Thoracic aorta (tissue), 2 donors: ENCODE measurements at places on chromosomes 12 and 14.

DNA sequence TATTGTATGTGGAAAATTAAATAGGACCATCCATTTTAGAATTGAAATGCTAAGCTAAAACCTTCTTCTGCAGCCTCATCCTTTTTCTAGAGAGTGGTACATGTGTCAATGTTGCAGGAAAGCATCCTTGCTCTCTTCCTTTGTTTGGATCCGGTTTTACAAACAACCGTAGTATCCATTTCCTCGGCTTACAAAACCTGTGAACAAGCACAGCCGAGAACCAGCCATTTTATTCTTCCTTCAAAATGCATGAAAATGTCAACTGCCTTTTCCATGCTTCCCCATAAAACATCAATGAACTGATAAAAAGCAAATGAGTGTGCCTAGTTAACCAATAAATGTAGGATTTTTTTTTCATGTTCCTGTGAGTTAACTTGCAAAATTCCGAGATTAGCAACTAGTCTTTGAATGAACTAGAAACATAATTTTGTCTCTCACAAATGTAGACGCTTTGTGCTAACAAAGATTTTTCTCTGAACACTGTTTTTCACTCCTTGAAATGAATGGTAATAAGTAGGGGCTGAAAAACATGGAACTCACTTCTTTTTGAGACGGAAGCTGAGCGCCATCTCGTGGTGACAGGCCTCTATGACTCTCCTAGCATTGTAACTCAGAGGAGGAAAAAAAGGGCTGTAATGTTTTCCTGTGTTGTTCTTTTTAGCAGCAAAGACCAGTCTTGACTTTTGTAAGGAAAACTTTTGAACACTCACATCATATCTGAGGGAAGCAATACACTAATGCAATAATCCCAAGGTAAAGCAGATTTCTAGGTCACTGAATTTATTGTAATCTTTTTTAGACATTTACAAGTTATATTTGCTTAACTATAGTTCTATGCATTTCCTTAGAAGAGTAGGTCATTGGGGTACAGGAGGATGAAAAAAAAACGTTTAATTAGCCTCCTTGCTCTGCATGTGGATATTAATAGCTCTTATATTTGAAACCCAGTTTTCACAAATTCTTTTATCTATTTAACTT is 157.4 kb upstream of the FOXG1 start:
- DNase-seq, result no peak
- no peaks in the 10 kb centered on the region for H3K36me3 ChIP-seq
- no peaks in the 10 kb centered on the region for H3K4me1 ChIP-seq
- H3K27me3 ChIP-seq, result no peaks in the 10 kb centered on the region
- no peak overlapping the region for H3K4me3 ChIP-seq

DNA sequence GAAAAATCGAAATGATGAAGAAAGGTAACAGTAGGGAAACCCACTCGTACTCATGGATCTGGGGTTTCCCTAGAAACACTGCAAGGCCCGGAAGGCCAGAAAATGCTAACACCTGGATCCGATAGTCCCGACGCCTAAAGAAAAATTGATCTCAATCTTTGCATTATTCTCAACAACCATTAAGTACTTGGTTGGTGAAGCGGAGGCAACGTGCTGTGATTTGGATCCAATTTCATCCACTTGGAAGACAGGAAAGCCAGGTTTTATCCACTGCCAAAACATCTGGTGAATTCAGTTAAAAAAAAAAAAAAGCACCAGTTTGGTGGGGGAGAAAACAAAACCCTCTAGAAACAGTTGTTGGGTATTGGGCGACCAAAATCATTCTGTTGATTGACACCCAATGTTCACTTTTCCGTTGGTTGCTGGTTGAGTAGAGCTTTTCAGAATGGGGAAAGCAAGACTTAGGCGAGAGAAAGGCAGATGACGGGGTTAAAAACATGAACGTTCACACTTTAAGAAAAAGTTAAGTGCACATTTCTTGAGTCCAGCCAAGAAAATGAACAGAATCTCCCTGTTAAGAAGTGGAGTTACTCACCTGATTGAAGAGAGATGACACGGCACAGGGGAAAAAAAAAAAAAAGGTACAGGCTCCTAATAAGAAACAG is 41.9 kb upstream of the MED13L start:
- H3K4me3 ChIP-seq, result peak overlapping the region; percentile 58
- peaks cover 23% of the 10 kb centered on the region for H3K4me1 ChIP-seq
- DNase-seq, result no peak
- no peaks in the 10 kb centered on the region for H3K36me3 ChIP-seq
- H3K27me3 ChIP-seq, result no peaks in the 10 kb centered on the region
- H3K27ac ChIP-seq, result peak overlapping the region; percentile 95

DNA sequence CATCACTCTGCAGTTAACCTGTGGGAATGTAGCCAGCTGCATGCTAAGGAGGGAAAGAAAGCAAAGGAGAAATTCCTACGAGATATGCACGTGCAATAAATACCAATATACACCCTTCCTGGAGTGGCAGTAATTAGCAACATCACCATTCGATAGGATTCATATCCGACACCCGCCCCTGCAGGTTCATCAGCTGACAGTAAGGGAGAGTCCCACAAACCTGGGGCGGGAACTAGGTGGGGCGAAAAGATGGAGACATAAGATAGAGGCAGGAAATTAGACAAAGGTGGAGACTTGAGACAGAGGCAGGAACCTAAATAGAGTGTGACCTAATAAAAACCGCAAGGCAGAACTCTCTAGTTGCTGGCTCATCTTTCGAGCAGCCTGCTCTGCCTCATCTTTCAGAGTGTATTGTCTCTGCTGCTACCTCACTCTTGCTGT is 51.6 kb downstream of the PLEKHG3 start:
- H3K27ac ChIP-seq, result no peak overlapping the region
- no peaks in the 10 kb centered on the region for H3K36me3 ChIP-seq
- peaks cover 41% of the 10 kb centered on the region for H3K4me1 ChIP-seq
- no peak for DNase-seq
- H3K27me3 ChIP-seq, result no peaks in the 10 kb centered on the region

- no peak overlapping the region for H3K4me3 ChIP-seq
- H3K27ac ChIP-seq, result peak overlapping the region; percentile 43
- H3K27me3 ChIP-seq, result no peaks in the 10 kb centered on the region
- H3K36me3 ChIP-seq, result no peaks in the 10 kb centered on the region
These were observed 115.0 kb downstream of the BTG1 start for GRCh38 chr12:92030618-92031017.

DNA sequence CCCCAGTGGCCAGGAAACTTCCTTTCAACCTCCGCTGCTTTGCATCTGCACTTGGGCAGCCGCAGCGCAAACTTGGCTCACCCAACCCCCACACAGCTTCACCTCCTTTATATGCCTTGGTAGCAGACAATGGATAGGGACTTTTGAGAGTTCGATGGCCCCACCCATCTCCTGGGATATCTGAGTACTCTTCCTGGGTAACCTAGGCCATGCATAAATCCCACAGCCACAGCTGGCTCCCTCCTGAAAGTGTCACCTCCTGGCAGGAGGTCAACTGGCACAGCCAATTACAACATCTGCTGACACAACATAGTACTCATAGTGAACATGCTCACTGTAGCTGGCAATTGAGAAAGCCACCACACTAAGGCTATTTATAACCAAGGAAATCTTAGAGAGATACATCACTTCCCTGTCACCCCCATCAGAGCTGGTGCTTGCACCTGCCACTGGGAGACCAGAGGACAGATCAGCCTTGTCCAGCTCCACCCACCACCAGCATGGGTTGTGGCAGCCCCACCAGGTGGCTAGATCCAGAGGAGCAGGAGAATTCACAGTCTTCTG is 410.0 kb downstream of the SYT1 start:
- DNase-seq, result no peak
- no peaks in the 10 kb centered on the region for H3K4me1 ChIP-seq
- no peak overlapping the region for H3K4me3 ChIP-seq
- H3K27ac ChIP-seq, result no peak overlapping the region
- no peaks in the 10 kb centered on the region for H3K36me3 ChIP-seq

DNA sequence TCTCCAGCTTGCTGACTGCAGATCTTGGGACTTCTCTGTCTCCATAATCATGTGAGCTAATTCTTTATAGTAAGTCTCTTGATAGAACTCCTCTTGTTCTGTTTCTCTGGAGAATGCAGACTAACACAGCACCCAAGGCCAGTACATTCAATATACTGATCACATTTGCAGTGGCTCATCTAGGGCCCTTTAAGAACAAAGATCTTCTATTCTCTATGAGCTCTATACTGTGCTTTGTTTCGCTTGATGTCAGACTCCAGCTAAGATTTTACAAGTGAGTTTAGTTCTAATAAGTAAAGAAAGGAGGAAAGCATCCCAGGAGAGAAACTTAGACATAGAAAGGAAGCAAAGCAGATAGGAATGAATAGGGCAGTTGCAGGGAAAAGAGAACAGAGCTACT is 69.3 kb upstream of the TMPO start:
- no peaks in the 10 kb centered on the region for H3K4me1 ChIP-seq
- H3K4me3 ChIP-seq, result no peak overlapping the region
- no peak for DNase-seq
- H3K27ac ChIP-seq, result no peak overlapping the region

DNA sequence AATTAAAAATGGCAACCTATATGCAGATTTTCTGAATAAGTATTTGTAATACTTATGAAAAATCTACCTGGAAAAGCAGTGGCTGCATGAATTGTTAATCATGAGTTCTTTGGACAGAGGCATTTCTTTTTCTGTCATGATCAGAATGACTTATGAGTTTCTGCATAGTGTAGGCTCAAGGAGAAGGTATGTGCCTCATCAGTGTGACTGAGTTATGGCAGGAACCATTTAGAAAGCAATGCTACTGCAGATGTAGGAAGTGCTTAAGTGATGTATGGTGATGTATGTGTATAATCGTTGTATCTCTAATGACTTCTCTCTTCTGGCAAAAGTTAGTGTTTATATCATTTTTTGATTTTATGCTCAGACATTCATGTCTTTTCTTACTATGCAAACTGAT is 816.4 kb upstream of the FBXO33 start:
- H3K27ac ChIP-seq, result no peak overlapping the region
- no peaks in the 10 kb centered on the region for H3K27me3 ChIP-seq
- H3K4me1 ChIP-seq, result no peaks in the 10 kb centered on the region
- no peak for DNase-seq
- no peak overlapping the region for H3K4me3 ChIP-seq

DNA sequence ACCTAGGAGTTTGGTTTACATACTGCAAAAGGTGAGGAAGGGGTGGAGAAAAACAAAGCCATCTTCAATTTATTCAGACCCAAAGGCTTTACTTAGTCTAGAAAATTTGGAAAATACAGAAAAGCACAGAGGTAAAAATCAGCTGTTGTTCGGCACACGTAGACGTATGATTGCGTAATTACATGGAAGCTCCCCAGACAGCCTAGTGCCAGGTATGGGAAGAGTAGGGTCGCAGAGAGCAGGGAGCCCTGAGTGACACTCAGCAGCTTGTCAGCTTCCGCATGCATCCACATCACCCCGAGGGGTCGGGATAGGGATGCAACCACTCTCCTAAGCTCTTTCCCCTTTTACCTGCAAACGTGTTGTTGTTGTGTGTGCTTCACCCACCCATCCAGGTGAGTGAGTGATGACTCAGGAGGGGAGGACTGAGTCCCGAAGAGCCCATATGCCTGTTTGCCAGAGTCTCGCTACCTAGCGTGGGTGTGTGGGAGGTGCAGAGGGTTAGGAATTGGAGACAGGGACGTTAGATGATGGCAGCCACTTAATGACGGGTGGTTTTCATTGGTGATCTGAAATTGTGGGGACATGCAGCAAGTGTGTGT is 20.1 kb downstream of the PIWIL1 start:
- H3K27ac ChIP-seq, result no peak overlapping the region
- H3K36me3 ChIP-seq, result no peaks in the 10 kb centered on the region
- H3K4me1 ChIP-seq, result no peaks in the 10 kb centered on the region
- DNase-seq, result no peak

GRCh38 chr14:60349663-60350365 is 100.8 kb downstream of the PPM1A start:
- no peaks in the 10 kb centered on the region for H3K36me3 ChIP-seq
- H3K27ac ChIP-seq, result no peak overlapping the region
- no peak for DNase-seq
- no peaks in the 10 kb centered on the region for H3K27me3 ChIP-seq
- peak overlapping the region; percentile 37 for H3K4me3 ChIP-seq

- H3K36me3 ChIP-seq, result no peaks in the 10 kb centered on the region
- no peak for DNase-seq
- H3K4me3 ChIP-seq, result no peak overlapping the region
These were observed 1815.8 kb upstream of the FLRT2 start for GRCh38 chr14:83714151-83714550.

- no peak for DNase-seq
- H3K27ac ChIP-seq, result peak overlapping the region; percentile 78
- peaks cover 50% of the 10 kb centered on the region for H3K4me1 ChIP-seq
- peak overlapping the region; percentile 64 for H3K4me3 ChIP-seq
These were observed 56.4 kb upstream of the ATP2A2 start for GRCh38 chr12:110224379-110225304.

- H3K36me3 ChIP-seq, result no peaks in the 10 kb centered on the region
- no peak overlapping the region for H3K4me3 ChIP-seq
- DNase-seq, result no peak
- H3K27me3 ChIP-seq, result no peaks in the 10 kb centered on the region
- no peak overlapping the region for H3K27ac ChIP-seq
- no peaks in the 10 kb centered on the region for H3K4me1 ChIP-seq
These were observed 33.4 kb upstream of the RNASE3 start for GRCh38 chr14:20857630-20858261.

GRCh38 chr14:103694572-103695026 is 20.7 kb downstream of the XRCC3 start:
- H3K4me3 ChIP-seq, result no peak overlapping the region
- H3K27ac ChIP-seq, result no peak overlapping the region
- H3K36me3 ChIP-seq, result peaks cover 43% of the 10 kb centered on the region
- DNase-seq, result no peak

GRCh38 chr12:91256411-91256810 is 73.8 kb upstream of the DCN start:
- no peak overlapping the region for H3K4me3 ChIP-seq
- H3K27ac ChIP-seq, result no peak overlapping the region
- H3K36me3 ChIP-seq, result no peaks in the 10 kb centered on the region
- no peaks in the 10 kb centered on the region for H3K27me3 ChIP-seq

- peaks cover 55% of the 10 kb centered on the region for H3K4me1 ChIP-seq
- no peak overlapping the region for H3K4me3 ChIP-seq
- H3K27me3 ChIP-seq, result no peaks in the 10 kb centered on the region
- H3K36me3 ChIP-seq, result peaks cover 32% of the 10 kb centered on the region
- DNase-seq, result no peak
These were observed 34.0 kb downstream of the CD9 start for GRCh38 chr12:6234214-6234613.

DNA sequence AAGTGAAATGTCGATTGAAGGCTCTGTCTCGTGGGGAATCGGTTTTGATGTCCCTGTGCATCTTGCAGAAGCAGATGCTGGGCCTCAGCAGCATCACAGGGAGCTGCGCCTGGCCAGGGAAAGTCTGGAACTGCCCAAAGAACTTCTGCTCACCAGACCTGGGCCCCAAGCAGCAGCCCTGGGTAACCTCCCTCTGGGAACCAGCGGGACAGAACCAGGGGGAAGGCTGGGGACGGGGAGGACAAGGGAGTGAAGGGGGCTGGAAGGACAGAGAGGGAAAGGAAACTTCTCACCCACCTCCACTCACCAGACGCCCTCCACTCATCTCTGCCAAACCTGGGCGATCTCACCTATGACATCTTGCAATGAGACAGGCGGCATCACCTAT is 26.8 kb upstream of the C14orf180 start:
- H3K4me3 ChIP-seq, result no peak overlapping the region
- no peaks in the 10 kb centered on the region for H3K27me3 ChIP-seq
- no peaks in the 10 kb centered on the region for H3K36me3 ChIP-seq
- no peak for DNase-seq
- H3K4me1 ChIP-seq, result no peaks in the 10 kb centered on the region
- no peak overlapping the region for H3K27ac ChIP-seq
